ENCODE measurements at places on chromosomes 13 and 19.

GRCh38 chr13:42215578-42216421, 56.2 kb upstream of the AKAP11 start:
- no peak for DNase-seq

- no peak for DNase-seq
These were observed 10.2 kb downstream of the CARM1 start for GRCh38 chr19:10881403-10882107.

DNA sequence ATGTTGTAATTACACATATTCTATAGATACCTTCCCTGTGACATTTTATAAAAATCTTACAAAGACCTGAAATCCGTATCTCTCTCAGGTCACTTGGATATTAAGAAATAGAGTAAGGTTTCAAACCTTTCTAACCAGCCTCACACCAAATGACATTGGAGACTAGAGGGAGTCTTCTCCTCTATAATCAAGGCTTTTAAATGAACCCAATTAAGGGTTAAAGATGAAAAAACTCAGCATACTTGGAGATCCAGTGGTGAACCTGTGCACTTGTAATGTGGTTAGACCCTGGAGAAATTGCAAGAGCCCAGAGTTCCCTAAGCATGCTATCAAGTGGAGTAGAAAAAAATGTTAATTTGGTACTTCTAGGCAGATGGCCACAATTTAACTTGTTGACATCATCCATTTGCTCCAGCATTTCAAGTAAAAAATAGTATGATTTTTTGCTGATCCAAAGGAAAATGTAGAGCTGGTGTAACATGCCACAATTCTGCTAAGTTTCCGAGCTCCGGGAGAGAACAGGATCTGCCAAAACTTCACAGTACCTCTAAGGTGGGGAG, 554.1 kb upstream of the MIR17HG start:
- no peak for DNase-seq

DNA sequence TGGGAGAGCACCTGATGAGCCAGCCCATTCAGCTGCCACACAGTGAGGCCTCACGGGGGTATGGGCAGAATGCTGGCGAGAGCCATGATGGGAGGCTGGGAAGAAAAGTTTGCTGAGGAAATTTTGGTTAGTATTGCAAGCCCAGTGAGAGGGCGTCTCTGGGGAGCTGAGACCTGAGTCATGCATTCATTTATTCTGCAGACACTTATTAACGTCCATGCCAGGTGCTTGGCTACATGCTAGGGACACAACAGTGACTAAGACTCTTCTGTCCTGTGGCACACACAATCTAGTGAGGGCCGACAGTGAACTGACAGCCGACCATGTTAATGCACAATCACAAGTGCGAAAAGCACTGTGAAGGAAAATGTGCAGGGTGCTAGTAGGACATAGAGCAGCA, 27.2 kb downstream of the WDR62 start:
- no peak for DNase-seq

DNA sequence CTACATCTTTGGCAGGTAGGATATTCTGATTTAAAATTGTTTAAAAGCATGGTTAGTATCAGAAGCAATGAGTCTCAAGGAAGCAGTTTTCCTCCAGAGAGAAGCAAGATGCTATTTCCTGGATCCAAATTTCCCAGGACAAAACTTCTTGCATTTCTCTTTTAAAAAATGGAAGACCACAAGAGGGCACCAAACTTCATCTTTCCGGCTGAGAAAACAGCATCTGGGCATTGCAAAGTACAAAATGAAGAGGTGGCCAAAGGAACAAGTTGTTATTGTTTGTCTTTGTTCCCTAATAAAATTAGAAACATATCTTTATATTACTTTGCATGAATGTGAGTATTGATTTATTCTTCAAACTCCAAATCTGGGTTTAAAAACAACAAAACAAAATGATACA, 60.0 kb upstream of the LRCH1 start:
- peak; percentile 65 for DNase-seq

- DNase-seq, result no peak
These were observed 58.7 kb downstream of the DPY19L3 start for GRCh38 chr19:32464279-32464678.

- DNase-seq, result peak; percentile 21
These were observed 106.8 kb downstream of the LACC1 start for GRCh38 chr13:43986421-43986981.

GRCh38 chr13:76937281-76937820, 11.0 kb upstream of the ACOD1 start:
- peak; percentile 86 for DNase-seq

DNA sequence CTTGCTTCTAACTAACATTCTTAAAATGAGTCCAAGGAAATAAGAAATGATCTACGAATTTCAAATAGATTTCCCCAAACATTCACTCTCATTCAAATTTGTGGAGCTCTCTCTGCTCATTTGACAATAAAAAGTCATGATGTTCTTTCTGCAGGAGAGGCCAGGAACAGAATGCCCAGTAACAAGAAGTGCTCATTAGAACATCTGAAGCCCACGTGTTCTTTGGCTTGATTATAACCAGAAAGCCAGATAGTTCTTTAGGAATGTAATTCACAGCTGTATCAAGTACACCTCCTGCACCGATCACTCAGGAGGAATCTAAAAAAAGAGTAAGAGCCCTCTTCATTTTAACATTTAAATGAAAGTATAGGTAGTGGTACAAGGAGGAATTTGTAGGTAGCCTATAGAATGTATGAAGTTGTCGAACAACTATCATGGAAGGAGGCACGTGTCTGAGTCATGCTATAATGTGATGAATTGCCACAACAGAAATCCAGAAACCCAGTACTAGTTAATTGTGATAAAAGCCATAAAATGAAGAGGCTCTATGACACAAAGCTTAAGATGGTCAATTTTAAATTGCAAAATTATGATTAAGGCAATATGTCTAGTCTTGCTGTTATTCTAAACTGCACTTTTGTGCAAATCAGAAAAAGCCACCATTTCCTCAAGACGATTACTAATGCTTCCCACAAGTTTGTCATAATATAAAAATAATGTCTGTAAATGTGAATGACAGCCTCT, 12.8 kb downstream of the MEDAG start:
- no peak for DNase-seq

DNA sequence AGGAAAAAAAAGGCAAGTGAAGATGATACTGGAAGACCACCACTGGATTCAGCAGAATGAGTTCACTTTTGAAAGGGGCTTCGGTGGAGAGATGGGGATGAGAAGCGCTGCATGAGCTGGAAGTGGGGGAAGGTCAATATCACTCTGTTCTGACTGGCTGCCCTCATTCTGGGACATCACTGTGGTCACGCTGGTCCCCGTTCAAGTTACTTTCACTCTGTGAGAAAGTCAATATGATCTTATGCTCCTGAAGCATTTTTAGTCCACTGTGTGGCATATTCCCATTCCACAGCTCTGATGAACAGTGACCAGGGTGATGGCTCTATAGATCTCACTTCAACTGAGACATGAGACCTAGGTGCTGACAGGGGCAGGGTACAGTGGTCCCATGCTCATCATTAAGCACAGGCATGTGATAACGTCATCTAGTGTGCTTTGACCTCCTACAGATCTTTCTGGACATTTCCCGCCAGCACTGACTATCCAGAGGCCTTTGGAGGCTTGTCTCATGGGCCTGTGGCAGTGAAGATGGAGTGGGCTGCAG, 40.2 kb upstream of the GPR183 start:
- DNase-seq, result no peak

DNA sequence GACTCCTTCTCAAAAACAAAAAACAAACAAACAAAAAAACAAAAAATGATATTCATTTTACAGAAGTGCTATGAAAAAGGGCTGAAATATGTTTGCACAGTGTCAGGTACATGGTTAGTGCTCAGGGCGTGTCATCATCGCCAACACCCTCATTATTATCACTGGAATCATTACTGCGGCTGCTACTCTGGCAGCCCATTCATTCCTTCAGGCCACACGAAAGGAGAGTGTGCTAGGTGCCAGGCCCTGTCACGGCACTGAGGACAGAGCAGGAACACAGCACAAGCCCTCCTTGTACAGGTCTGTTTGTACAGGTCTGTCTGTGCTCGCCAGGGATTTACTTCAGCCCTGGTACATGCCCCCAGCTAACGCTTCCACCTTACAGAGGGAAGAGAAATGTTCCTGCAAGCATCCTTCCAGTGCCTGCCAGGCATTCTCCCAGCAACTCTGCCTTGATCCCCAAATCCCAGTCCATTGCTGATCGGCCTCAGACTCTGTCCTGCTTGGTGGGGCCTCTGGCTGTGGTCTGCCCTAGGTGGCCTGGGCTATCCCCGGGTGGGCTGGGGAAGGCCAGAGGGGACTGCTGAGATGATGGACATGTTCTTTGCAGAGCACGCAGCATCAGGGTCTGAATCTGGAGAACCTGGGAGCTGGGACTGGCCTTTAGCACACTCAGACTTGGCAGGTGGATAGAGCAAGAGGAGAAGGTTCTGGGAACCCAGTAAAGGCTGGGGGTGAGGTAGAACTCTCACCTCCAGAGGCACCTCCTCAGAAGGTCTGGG, 210.7 kb downstream of the URI1 start:
- no peak for DNase-seq

- DNase-seq, result no peak
These were observed 537 bp downstream of the NAT14 start for GRCh38 chr19:55485439-55486011.

DNA sequence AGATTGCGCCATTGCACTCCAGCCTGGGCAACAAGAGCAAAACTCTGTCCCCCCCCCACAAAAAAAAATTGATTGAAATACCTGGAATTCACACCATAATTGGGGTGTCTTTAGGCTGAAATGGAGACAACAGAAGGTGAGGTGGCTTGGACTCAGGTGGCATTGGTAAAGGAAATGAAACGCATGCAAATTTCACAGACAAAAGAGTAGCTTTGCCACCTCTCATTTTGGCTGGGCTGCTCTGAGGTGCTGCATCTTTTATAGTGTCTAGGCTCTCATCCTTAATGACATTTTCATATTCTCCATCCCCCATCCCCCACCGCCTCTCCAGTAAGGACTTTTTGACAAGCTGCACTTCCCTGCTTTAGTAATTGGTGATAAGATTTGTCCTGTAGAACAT, 6.9 kb downstream of the UBE2L5 start:
- no peak for DNase-seq

DNA sequence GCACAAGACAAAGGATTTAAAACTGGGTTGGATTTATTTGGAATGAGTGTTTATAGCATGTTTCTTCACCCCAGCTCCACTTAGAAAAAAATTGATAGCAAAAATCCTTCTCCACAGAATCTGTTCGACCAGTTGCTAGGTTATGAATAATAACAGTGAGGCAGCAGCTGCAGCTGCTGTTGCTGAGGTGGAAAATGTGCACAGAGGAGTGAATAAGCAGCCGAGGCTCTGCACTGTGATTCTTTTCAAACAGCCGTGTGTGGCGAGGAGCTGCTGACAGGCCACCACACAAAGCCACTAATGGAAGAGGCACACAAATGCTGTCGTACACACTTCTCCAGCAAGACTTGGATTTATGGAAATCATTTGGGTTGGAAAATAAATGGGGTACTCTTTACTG, 6.4 kb upstream of the RASL11A start:
- DNase-seq, result no peak

DNA sequence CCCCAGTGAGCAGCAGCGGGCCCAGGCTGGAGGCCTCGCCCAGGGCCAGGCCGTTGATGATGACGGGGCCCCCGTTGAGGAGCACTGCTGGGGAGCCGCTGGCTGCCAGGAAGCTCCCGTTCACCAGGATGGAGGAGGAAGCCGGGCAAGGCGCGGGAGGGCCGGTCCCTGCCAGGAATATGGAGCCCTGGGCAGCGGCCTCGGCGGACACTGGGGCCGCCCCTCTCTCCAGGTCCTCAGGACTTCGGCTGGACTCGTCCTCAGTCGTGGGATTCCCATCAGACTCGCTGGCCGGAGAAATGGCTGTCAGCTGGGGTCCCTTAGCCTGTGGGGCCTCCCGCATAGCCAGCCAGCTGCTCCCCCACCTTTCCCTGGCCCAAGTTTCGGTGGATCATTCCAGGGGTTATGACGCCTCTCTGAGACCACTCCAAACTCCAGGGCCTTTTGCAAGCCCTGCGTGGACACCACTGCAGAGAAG, 2.1 kb downstream of the SIX5 start:
- DNase-seq, result no peak

GRCh38 chr19:19134687-19135158, 3.6 kb downstream of the TMEM161A start:
- no peak for DNase-seq

All from kidney glomerular epithelial cell (primary cell).